Activated CD4-positive, alpha-beta memory T cell treated with anti-CD3 and anti-CD28 coated beads, Interleukin-2, amount 10 ng/mL, durations not matched to agents 7 days and 5 days (primary cell): ENCODE measurements at places on chromosomes 11 and 22. TPM values are rescaled to one million over a fixed set of nuclear protein-coding genes. Genes with fewer than 3 reads are reported as not detected.

Gene KRTAP5-11
- not detected for total RNA-seq

Gene OR52N4
- 1.5 TPM for total RNA-seq

Gene CABP4
- total RNA-seq = 3.3 TPM

Gene HEPHL1
- total RNA-seq = not detected

Gene TMEM121B
- not detected for total RNA-seq

Gene DGCR6
- 0.91 TPM for total RNA-seq

Gene C11orf87
- total RNA-seq = not detected

Gene SLC22A6
- total RNA-seq = not detected

Gene C11orf42
- total RNA-seq = not detected

Gene OR4A16
- not detected for total RNA-seq

Gene PRR33
- 0.08 TPM for total RNA-seq

Gene MMP8
- total RNA-seq = not detected

Gene SPI1
- total RNA-seq = not detected

Gene DCHS1
- total RNA-seq = 0.25 TPM

Gene DCPS
- 35.8 TPM for total RNA-seq

Gene OR2AT4
- total RNA-seq = not detected

Gene MAJIN
- total RNA-seq = 0.15 TPM

Gene NXPE4
- total RNA-seq = not detected
